Fibroblast of lung (primary cell): ENCODE measurements at places on chromosomes 16 and 17.
A peak's percentile ranks its signal among the peaks of the same experiment; 100 is the strongest.

DNA sequence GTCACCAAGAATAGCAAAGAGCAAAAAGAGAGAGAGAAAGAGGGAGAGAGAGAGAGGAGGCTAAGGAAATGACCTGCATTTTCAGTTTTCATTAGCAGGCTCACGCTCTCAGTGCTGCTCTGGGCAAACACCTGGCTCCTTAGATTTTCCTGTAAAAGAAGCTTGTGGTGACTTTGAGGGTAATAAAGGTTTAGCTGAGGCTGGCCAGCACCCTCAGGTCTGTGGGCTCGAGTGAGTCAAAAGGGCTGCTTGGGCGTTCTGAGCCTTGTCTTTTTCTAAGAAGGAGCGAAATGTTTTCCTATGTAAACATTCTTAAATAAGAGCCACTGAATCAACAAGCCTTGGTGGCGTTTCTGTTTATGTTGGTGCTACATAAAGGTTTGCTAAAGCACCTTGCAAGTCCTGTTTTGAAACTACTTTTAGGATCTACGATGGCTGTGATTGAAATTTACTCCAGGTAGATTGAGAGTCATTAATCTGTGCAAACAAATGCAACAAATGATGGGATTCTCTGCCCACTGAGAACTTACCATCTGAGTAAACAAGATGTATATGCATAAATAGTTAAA, 38.8 kb downstream of the SHISA6 start:
- no peak for DNase-seq

DNA sequence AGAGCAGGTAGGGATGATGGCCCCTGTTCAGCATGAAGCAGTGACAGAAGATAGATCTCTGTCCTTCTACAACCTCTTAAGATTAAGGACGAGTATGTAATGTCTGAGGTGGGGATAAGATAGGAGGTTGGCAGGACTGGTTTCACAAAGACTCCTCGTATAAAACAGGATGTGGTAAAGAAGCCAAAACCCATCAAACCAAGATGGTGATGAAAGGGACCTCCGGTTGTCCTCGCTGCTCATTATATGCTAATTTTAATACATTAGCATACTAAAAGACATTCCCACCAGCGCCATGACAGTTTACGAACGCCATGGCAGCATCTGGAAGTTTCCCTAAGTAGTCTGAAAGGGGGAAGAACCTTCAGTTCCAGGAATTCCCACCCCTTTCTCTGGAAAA, 27.3 kb downstream of the MIS12 start:
- no peak for DNase-seq

- DNase-seq, result no peak
These were observed 255.8 kb downstream of the CDH11 start for GRCh38 chr16:64866021-64866420.

DNA sequence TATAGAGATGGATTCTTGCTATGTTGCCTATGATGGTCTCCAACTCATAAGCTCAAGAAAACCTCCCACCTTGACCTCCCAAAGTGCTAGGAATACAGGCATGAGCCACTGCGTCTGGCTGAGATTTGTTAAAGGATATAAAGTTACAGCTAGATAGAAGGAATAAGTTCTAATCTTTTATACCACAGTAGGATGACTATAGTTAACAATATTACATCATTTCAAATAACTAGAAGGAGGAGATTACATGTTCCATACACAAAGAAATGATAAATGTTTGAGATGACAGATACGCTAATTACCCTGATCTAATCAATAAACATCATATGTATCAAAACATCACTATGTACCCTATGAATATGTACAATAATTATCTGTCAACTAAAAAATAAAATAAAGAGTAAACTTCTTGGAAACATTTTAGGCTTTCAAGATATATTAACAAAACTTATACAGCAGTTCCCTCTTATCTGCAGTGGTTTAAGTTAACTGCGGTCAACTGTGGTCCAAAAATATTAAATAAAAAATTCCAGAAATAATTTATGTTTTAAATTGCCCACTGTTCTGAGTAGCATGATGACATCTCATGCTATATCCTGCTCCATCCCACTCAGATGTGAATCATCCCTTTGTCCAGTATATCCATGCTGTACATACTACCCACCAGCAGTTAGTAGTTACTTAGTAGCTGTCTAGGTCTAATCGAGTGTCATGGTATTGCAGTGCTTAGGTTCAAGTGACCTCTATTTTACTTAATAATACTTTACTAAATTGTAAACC, 129.2 kb upstream of the NACA2 start:
- peak; percentile 13 for DNase-seq

- no peak for DNase-seq
These were observed 484.3 kb upstream of the EEF2KMT start for GRCh38 chr16:5581908-5582307.

DNA sequence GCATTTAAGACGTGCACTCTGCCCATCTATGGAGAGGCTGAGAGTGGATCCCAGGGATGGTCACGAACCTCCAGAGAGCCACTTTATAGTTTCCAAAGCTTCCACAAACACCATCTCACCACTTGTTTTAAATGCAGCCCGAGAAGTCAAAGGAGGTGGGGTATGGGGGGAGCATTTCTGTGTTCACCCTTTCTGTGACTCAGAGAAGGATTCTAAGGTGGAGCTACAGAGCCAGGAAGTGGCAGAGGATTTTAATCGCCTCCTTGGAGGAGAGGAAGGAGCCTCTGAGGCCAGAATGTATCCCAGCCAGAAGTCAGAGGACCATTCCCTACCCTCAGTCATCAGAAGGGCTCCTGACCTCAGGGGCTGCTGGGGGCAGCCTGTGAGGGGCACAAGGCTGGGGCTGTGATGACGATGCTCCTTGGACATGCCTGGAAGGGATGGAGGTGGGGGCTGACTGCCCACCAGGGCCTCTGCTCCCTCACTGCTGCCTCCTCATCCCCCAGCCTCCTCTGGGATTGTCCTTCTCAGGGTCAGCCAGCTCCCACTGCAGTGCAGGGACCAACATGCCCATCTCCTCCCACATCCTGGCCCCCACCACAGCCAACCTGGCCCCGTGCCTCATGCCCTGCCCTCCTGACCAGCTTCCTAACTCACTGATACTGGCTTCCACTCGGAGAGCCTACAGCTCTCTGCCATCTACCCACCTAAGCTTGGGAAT, 2.8 kb downstream of the XYLT2 start:
- peak; percentile 20 for DNase-seq

DNA sequence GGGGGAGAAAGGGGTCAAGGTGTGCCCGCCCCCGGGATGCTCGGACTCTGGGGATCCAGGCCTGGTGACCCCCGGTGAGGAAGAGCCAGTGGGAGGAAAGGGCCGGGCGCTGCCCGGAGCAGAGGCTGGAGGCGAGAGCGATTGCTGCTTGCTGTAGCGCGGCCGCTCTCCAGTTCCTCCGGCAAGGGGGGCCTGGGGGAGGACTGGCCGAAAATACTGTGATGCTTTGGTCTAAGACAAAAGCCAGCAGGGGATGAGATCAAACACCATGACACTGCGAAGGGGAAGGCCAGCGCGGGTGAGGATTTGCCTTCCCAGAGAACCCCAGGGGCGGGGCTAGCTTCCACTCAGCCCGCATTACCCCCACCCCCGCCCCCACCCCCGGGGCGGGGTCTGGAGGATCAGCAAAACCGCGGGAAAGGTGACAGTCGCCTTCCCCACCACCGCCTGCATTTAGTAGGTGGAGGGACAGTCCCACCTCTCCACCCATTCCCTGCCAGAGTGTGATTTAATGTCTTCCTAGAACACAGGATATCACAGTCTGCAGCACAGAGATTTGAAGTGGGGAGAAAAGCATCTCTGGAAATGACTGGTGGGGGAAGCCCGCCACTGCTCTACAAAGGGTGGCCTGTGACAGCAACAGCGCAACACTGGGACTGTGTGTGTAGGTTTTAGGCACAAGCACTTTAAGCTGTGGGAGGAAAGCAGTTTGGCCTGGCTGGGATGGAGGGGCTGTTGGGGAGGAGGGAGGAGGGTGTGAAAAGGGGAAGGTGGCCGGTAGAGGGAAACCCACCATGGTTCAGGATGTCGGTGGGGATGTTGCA, 25.7 kb downstream of the MRC2 start:
- peak; percentile 57 for DNase-seq

DNA sequence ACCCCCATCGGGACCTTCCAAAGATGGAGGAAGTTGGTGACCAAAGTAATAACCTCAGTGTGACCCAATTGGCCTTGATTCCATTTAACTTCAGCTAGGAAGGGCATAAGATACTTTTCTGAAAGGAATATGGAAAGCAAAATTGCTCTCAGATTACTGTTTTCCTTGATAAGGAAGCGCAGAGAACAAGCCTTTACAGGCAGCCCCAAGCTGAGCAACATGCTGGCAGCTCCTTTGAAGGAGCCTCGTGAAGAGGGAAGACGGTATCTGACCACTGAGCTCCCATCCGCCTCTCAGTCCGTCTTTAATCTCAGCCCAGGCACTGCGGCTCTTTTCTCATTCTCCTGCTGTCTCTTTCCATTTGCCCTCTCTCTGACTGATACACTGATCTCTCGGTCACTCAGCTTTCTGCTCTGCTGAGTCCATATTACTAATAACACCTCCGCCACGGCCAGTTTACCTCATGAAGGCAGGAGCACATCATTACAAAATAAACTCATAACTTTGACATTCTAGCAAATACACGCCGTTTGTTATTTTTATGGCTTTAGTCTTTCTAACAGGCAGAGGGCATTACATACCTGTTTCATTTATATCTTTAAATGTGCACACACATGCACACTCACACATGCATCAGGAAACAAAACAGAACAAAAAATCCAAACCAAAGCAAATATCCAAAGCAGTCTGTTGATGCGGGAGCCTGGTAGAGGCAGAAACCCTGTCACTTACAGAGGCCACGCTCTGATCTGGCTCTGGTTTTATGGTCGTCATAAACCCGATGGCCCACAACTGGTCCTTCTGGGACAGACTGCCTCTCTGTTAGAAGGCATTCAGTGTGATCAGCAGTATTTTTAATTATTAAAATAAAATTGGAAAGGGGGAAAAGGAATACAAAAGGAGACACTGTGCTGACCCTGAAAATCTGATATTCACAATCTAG, 183.2 kb downstream of the AATF start:
- DNase-seq, result no peak

- peak; percentile 47 for DNase-seq
These were observed 9.0 kb downstream of the NTHL1 start for GRCh38 chr16:2038382-2039231.
